Hematopoietic multipotent progenitor cell (in vitro differentiated cells): ENCODE measurements at places on chromosomes 2 and 18.

GRCh38 chr2:190050001-190050400 lies 12.5 kb downstream of the MSTN start:
- DNase-seq: no peak

- no peak for DNase-seq
These were observed 185.9 kb upstream of the HAAO start for GRCh38 chr2:42978175-42978886.

DNA sequence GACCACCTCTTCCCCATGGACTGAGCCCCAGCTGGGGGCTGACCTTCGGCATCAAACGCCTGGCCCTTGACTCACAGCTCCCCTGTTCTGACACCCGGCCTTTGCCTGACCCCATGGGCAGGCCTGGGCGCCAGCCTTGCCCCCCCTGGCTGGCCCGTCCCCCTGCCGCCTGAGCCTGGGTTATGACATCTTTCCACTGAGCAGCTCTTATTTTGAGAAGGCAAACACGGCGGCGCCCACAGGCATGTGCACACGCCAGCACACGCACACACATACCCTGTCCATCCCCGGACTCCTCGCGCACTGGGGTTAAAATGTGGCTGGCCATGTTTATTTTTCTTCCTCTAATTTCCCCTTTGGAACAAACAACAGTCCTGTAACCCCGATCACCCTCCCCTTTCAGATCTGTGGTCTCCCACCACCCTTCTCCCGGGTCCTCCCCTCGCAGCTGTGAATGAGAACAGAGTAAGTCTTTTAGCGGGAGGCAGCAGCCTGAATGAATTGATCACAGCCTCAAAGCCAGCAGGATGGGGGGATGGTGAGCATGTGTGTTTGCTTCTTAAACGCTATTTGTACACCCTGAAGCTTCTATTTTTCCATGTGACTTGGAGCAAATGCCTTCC lies 11.8 kb upstream of the ATOH8 start:
- no peak for DNase-seq

DNA sequence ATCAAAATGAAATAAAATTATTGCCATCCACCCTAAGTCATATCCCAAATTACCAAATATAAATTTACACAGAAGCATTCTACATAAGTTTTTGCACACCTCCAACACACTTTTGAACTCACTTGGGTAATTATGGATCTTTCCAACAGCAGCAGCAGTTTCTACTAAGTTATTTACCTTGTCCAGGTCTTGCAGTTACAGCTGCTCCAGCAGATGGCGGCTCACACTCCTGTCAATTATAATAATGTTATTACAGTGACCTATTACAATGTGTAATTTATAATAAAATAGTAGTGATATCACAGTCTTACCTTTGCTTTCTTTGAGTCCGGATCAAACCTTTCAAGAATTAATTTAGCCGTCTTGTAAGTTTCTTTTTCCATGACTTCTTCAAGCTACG lies 37.9 kb downstream of the LNPK start:
- no peak for DNase-seq

DNA sequence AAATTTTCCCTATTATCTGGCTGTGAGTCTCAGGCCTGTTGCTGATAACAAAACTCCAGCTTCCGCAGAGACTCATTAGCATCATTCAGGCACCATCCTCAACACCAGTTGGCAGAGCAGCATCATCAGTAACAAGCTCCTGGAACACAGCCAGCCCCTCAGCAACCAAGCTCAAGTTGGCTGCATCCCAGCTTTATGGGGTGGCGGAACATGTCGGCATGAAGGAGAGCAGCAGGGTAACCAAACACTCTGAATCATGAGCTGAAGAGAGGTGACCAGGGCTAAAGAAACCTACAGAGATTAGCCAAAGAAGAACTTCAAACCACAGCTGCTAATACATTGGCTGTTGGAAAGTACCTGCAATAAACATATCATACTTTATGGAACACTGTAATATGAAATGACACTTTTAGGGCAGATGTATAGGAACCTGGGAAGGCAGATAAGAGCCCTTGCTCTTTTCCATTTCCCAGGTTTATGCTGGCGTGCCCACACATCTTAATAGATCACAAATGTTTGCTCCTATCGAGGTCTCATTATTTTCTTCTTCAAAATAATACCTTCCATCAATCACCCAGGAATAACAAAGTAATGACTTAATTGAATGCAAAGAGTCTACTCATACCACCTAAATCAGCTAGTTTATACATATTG lies 63.8 kb downstream of the PDE11A start:
- DNase-seq: no peak

- DNase-seq: no peak
These were observed 52.6 kb downstream of the AGAP1 start for GRCh38 chr2:235546436-235546835.

DNA sequence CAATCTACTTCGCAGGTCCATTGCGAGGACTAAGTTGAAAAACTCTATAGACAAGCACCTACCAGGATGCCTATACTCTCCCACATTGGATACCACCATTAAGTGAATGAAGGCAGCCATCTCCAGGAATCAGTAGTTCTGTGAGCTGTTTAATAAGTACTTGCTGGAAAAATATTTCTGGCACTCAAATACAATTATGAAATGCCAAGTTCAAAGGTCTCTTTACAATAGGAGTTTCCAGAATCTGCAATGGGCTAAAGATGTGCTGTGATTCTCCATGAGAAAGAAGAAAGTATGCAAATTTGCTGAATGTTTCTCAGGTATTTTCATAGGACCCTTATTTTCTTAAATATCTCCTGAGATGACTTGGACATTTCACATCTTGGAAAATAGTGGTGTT lies 103.0 kb downstream of the AP1S3 start:
- DNase-seq: no peak

DNA sequence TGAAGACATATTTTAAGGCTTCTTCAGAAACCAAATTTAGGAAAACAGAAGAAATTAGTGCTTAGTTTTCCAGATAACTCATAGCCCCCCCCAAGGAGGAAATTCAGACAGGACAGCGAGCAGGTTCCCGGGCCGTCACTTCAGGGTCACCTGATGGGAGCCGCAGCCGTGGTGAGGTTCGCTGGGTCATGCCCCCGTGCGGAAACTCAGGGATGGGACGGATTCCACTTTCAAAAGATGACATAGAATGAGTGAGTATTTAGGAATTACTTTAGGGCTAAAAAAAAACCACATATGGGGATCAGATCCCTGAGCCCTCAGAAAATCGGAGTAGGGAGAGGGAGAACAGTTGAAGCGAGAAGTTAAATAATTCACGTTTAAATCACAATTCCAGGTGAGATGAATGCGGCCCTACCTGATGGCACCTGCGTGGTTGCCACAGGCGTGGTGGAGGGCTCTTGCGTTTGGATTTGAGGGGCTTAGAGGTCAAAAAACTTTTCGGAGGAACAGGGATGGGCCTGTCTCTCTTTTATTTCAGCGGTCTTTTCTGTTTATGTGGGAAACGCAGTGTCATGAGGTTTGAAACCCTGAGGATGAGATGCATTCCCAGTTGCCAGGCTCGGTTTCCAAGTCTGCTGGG lies 114.4 kb downstream of the NFATC1 start:
- DNase-seq: no peak

DNA sequence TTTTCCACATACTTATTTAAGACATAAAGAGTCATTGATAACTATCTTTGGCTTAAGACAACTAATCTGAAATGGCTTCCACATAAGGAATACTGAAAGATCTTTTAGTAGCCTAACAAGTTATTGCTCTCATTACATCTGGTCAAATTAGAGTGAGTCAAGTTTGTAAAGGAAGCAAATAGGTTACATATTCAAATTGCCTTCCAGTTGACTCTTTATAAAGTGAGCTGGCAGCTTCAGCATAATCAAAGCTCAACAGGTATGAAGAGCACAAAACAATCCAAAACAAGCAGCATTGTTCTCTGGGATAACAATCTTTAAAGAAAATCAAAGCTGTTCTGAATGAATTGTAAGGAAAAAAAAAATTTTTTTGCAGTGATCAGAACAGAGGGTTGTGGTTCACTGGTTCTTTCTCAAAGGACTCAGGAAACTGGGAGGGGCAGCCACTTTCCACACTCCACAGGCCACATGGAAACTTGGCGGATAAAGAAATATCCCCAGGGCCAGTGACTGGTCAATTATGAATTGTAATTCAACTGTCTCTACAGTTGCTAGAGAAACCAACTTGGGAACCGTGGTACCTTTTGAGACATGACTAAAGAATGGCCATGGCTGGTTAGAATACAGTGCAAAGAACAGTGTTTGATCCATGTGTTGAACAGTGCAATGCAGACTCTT lies 369.3 kb upstream of the KCNH7 start:
- no peak for DNase-seq

DNA sequence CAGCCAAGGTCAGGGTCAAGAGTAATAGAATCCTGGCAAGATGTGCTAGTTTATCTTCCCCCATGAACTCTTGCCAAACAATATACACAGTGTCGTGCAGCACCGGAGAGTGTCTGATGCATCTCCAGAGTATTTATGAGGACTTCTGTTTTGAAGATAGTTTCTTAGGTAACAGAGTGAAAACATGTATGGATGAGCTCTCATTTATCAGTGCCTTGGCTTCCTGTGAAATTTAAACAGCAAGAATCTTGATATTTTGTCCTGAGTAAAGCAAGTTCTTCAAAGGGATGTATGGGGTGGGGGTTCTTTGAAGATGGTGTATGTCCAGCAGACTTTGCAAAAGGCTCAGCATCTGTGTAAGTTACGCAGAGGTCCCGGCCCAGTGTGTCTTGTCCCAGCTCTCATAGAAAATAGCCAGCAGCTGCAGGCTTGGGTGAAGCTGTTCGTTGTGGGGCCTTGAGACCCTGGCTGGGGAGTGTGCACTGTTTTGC lies 361.0 kb upstream of the NT5C1B start:
- DNase-seq: no peak

DNA sequence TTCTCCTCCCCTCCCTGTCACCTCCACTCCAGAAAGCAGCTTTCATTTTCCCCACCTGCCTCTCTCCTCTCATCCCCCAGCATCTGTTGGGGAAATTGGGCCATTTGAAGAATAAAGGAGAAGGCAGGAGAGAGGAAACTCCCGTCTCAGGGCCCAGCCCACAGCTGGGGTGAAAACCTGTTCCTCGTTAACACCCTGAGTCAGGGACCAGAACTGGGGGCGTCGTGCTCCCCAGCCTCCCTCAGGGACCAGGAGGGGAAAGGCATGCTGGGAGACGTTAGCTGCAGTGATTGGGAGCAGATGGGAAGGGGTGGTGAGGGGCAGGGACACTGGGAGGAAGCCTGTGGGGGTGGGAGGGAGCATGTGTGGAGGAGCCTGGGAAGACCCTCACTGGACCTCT lies 251.3 kb downstream of the DYSF start:
- no peak for DNase-seq

DNA sequence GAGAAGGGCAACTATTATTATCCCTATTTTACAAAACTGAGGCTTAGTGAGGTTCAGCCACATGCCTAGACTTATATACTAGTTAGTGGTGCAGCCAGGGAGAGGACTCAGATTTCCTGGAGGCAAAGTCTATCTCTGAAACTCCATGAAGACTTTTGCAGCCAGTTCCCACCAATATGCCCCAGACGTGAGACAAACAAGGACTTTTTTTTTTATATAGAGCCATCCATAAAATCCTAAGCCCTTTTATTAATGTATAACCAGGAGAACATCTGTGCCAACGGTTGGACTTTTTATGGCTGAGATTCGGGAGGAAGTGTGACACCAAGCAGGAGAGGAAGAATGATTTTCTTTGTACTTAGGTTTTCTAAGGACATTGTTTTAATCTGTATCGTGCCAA lies 29.9 kb downstream of the LIPG start:
- no peak for DNase-seq

- DNase-seq: no peak
These were observed 412.1 kb downstream of the NBAS start for GRCh38 chr2:15149063-15149462.

DNA sequence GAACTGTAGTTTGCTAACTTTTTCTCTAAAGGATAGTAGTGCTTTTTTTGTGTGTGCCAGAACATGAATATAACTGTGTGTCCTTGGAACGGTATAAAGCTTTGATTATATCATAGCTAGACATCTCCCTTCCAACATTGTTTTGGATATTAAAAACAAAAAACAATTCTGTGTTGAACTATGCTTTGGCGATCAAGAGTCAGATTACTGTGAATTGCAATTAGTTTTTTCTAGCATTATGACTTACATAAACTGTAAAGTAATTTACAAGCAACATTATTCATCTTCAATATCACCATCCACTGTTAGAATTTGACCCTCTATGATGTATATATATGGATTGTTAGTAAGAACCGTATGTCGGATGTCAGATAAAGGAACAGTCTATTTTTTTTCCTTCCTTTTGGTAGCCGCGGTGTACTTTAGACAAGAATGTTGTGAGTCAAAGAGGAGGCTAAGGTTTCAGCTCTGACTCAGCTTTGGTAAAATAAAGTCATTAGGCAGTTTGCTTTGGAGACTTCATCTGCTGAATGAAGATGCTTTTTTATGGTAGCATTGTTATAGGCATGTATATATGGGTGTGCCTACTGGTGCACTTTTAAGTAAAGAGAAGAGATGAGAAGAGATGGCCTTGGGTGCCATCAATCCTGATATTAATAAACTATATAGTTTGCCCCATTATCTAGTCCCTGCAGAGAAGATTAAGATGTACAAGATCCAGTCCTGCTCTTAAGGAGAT lies 76.4 kb downstream of the LTBP1 start:
- DNase-seq: no peak

- DNase-seq: no peak
These were observed 156.8 kb downstream of the GPD2 start for GRCh38 chr2:156592809-156593593.

DNA sequence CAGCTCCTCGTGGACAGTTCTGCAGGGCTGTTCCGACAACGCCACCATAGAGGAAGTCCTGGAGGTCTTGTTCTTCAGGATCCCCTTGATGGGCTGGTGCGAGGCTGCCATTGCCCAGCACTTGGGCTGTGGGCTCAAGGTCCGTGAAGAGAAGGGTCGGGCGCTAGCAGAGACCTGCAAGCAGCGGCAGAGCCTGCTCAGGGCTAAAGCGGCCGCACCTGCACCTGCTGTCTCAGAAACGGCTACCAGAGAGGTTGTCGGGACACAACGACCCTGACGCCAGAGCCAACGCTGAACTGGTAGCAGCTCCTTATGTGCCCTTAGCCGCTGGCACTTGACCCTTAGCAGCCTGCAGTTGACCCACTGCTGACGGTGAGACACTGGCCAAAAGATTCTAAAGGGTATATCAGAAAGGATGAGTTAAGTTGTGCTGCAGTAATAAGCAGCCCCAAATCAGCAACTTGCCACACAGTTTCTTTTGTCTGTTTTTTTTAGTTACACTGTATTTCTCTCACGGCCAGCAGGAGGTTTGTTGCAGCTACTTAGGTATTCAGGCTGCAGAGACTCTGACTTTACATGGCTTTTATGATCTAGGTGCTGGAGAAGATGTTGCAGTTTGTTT lies 55.5 kb upstream of the ST6GAL2 start:
- no peak for DNase-seq

GRCh38 chr18:23105581-23106219 lies 29.6 kb upstream of the CABLES1 start:
- DNase-seq: no peak

DNA sequence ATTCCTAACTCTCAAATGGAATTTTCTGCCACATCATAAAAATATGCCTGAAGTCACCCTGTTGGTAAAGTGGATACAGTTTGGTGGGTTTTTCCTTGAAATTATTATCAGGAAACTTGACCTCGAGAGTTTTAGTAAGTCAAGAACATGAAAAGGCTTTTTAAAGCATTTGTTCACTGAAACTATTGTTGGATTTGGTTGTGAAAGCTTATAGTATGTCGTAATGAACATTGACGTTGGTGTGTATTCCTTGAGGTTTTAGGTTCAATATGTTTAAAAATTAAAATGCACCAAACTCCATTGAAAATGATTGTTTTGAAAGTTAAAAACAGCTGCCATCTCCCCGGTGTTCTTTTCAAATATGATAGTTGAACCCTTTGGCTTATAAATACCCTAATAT lies 30.8 kb downstream of the AOX1 start:
- DNase-seq: no peak

- no peak for DNase-seq
These were observed 112.8 kb upstream of the MAP4K3 start for GRCh38 chr2:39549718-39550464.
